ENCODE measurements at places on chromosomes 5 and 9. TPM values are rescaled to one million over a fixed set of nuclear protein-coding genes. Genes with fewer than 3 reads are reported as not detected.

- no peak for DNase-seq
Measured at GRCh38 chr5:7068899-7069298, 327.0 kb upstream of the ADCY2 start.

DNA sequence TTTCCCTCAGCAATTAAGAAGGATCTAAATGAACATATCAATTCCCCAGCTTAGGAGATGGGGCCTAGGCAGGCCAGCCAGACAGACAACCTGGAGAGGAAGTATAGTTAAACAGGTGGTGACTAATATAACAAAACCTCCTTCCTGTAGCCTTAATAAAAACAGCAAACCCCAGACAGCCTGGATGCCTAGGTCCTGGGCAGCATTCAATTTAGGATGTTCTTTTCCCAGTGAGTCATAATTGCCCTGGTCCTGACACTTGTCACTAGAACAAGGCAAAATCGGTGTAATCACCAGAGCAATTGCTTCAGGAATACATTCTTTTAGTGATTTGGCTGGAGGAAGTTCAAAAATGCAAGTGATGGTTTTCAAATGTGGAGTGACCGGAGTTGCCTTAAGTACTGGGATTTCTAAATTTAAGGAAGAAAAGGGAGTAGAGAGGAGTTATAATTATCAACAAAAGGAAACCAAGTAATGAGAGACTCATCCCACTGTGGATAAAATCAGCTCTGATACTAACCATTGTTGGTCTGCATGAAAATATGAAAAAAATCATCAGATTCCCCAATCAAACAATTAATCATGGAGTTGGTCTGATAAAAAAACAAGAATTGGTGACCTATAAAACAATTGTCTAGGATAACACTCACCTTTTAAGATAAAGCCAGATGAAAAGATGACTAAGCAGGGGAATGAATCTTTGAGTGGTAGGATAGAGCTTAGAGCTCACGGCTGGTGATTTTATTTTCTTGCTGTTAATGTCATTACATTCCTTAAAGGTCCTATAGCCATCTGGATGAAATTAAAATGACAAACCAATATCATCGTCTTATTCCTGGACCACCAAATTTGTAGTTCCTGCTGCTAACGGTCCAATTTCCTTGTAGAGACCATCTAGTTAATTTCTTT lies 39.0 kb upstream of the TARS1 start:
- DNase-seq = no peak

DNA sequence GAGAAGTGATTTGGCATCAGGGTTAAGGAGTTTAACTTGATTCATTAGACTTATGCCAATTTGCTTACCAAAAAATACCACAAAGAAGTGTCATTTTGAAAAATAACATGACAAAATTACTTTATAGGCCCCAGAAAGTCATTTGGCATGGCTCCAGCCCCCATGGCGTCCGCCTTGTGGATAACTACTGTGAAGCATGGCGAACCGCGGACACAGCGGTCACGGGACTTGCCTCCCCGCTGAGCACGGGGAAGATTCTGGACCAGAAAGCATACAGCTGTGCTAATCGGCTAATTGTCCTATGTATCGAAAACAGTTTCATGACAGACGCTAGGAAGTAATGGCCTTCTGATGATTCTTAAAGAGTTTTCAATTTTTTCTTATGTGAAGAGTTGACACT lies 35.4 kb upstream of the TGFBR1 start:
- no peak for DNase-seq

DNA sequence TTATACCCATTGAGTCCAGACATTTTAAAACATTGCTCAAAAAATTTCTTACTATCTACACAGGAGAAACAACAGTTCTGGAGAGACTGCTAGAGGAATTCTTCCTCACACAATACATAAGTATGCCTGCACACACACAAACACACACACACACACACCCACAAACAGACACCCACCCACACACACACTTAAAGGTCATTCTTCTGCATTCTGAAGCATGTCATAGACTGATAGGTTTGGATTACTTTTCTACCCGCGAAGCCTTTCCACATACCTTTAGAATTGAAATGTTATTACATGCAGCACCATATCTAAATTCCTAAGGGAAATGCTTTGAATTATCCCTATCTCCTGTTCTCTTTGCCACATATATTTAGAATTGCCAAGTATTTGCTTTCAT lies 80.2 kb downstream of the FAM174A start:
- no peak for DNase-seq

GRCh38 chr9:35114840-35115628 lies 628 bp downstream of the ATOSB start:
- peak; percentile 43 for DNase-seq

DNA sequence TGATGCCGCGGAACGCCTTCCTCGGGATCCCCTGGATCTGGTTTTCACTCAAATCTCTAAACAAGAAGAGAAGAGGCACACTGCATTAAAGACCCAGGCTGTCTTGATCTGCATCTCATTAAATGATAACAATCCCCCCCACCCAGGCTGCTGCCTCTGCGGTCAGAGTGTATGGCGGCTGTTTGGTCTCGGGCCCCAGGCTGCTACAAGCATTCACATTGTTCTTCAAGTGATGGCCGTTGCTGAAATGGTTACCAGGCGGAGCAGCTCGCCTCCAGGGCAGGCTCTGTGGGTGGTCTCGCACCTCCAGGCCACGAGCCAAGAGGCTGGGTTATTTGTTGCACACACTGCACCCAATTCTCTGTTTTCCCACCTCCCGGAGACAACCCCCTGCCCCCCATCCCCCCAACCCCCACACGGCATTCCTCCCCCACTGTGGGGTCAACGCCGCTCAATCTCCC lies 304.1 kb upstream of the PANK3 start:
- no peak for DNase-seq

- DNase-seq = no peak
Measured at GRCh38 chr9:34518110-34518616, 4.6 kb downstream of the ENHO start.

GRCh38 chr5:132830436-132831094 lies at the start of gene SHROOM1:
Gene SHROOM1 (minus strand): TSS chr5:132830647. CDS start chr5:132826140, 4,507 bp downstream.
- DNase-seq = no peak

DNA sequence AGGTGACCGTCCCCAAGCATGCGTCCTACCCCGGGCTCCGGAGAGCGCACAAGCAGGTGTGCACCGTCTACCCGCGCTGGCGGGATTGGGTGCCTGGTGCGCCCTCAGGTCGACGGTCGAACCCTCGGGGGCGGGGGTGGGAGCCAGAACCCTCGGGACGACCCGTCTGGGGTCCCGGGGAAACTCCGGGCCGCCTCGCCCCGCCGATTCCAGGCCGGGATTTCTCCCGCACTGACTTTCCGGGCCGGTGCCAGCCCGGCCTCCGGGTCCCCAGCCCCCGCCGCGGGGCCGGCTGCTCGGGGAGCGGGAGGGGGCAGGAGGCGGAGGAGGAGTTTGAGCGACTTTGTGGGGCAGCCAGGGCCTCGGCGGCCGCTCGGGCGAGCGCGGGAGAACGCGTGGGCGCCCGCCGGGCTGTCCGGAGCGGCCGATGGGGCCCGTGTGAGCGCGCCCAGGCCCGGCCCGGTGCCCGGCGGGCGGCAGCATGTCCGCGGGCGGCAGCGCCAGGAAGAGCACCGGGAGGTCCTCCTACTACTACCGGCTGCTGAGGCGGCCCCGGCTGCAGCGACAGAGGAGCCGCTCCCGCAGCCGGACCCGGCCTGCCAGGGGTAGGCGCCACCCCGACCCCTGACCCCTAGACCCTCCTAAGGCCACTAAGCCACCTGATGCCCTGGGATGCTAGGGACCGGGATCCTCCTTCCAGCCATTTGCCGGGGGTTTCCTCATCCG lies at the start of gene DAB2IP:
Gene DAB2IP (plus strand): TSS at position 340 of the 726 bp plus-strand sequence. CDS start 142 bp downstream, at position 482.
- no peak for DNase-seq

GRCh38 chr9:15743512-15743911 lies 190.7 kb downstream of the CCDC171 start:
- no peak for DNase-seq

DNA sequence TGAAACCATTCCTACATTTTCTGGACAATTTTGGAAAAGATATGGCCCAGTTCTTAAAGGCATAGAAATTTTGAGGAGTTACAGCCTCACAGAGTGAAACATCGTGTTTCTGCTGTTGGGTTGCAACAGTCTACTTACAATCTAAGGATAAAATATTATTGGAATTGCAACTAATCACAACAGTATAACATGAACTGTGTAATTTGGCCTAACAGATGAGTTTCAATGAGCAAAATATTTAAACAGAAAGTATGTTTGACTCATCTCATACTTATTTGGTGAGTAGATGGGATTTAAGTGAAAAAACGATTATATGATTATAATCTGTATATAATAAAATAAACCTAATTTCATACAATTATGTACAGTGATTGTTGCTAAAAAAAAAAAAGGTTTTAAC lies 1061.8 kb downstream of the CDH12 start:
- DNase-seq = no peak

DNA sequence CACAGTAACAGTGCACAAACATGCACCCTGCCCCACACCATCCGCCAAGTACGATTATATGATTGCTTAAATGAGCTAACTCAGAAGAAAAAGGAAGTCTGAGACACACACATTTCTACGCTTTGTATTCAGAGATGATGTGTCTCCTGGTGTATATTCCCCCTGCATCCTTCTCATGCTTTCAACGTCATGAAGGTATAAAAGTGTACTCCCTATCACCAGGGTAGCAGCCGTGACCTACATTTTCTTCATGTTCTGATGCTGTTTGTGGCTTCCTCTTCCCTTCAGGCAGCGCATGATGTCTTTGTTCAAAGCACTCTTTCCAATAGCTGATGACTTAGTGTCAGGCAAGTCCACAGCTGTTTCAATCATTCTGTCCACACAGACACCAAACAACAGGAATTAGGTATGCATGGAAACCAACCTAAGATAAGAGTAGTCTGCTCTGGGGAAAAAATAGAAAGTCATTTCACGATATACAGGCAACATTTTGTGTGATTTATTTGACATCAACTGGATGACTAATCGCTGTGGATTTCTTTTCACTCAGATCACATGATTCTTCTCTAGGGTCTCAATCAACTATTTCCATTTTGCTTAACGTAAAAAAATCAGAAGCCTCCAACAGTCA lies 269.4 kb upstream of the PTGER4 start:
- peak; percentile 65 for DNase-seq

- no peak for DNase-seq
Measured at GRCh38 chr9:89969156-89969675, 364.4 kb downstream of the GADD45G start.

DNA sequence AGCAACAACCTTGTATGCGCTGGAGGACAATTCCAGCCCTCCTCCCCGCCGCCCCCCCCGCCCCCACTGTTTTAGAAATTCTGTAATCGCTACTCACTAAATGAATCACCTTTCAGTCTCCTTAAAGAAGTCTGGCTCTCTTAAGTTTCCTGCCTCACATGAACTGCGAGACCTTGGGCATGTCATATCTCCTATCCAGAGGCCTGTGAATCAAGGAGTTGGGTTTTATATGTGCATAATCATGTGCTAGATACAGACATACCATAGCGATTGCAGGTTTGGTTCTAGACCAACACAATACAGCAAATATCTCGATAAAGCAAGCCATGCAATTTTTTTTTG lies 337 bp upstream of the DMAC1 start:
- no peak for DNase-seq

- DNase-seq = no peak
Measured at GRCh38 chr5:12614608-12615007, 710.4 kb upstream of the CTNND2 start.

DNA sequence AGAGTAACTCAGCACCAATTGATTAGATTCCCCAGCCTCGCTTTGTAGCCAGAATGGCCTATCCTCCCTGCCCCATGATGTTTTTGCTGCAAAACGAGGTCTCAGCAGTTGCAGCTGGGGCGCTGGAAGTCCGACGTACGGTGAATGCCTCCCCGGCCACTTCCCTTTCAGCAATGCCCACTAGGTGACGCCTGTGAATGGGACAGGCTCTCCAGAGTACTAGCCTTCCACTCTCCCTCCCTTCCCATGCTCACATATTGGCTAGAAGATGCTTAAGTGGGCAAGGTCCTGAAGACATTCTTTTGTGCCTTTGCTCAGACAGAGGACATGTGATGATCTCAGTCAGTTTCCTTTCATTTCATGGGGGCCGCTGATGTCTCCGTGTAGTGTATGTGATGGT lies 50.8 kb downstream of the DMRT2 start:
- no peak for DNase-seq

DNA sequence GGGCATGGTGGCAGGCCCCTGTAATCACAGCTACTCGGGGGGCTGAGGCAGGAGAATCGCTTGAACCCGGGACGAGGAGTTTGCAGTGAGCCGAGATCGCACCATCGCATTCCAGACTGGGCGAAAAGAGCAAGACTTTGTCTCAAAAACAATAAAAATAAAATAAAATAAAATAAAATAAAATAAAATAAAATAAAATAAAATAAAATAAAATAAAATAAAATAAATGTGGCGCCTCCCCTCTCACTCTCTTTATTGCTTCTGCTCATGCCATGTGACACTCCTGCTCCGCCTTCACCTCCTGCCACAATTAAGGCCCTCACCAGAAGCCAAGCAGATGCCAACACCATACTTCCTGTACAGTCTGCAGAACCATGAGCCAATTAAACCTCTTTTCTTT lies 3.8 kb upstream of the SHC3 start:
- DNase-seq = no peak

DNA sequence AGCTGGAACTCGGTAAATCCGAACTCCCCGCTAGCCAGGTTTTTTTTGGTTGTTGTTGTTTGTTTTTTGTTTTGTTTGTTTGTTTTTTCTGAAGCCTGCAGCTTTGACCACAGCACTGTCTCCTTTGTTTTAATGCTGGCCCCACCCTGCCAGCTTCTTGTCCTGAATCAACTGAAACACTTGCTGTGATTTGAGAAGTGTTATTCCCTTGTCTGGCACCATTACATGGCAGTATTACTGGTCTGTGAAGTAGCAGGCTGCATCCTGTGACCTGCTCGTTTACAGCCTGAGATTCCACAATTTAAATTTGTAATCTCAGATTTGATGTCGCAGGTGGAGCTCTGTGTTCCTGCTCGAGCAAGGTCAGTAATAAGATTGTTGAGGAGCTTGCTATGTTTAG lies 1.4 kb upstream of the SLC36A2 start:
- DNase-seq = no peak

DNA sequence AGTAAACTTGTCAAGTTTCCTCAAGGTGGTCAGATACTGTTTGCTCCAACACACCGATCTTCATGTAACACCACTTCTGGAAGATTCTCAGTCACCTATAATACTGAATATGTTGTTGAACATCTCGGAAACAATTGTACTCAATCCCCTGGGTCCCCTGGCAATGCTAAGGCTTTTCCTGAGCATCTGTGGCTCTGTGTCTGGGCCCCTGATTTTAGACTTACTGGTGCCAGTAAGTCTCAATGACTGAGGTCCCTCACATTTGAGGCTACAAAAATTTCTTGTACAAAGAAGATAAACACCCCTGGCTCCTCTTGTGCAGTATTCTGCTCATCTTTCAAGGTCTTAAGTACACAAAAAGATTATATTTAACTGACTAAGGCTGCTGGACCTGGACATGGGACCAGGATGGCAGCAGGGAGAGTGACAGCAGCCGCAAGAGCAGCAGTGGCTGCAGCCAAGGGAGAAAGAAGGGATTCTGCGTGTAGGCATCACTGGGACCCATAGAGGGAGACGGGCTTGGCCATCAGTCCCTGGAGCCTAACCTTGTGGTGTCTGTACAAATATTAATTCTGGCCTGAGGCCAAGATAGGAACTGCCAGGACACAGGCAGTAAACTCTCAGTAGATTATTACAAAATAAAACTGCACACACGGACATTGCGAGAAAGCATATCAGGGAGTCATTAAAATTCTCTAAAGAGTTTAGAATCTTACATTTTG lies 49.0 kb upstream of the TNPO1 start:
- no peak for DNase-seq

The CDC42SE2 gene
- 91.0 TPM for total RNA-seq

The SLIT3 gene
- total RNA-seq = 8.1 TPM

The CER1 gene
- not detected for total RNA-seq

The SPOCK1 gene
- not detected for total RNA-seq

The VCAN gene
- total RNA-seq = not detected

The FGF1 gene
- total RNA-seq = not detected

The IL31RA gene
- not detected for total RNA-seq

The PCDHB6 gene
- total RNA-seq = not detected

The CD274 gene
- 36.7 TPM for total RNA-seq
